ENCODE measurements at places on chromosomes 12 and 14. TPM values are rescaled to one million over a fixed set of nuclear protein-coding genes. Genes with fewer than 3 reads are reported as not detected.

GLS2 gene
- total RNA-seq = 6.1 TPM

SYCP3 gene
- total RNA-seq = under 0.01 TPM

APOF gene
- total RNA-seq = not detected

TSPAN8 gene
- 0.26 TPM for total RNA-seq

RASSF8 gene
- 14.3 TPM for total RNA-seq

TRIM9 gene
- total RNA-seq = 0.26 TPM

HOXC5 gene
- total RNA-seq = not detected

CCDC177 gene
- not detected for total RNA-seq

KRT85 gene
- not detected for total RNA-seq

REP15 gene
- total RNA-seq = 0.53 TPM

TMEM119 gene
- total RNA-seq = not detected

PZP gene
- not detected for total RNA-seq

IL26 gene
- total RNA-seq = not detected
